ENCODE measurements at places on chromosomes 7 and 10. TPM values are rescaled to one million over a fixed set of nuclear protein-coding genes. Genes with fewer than 3 reads are reported as not detected.

DNA sequence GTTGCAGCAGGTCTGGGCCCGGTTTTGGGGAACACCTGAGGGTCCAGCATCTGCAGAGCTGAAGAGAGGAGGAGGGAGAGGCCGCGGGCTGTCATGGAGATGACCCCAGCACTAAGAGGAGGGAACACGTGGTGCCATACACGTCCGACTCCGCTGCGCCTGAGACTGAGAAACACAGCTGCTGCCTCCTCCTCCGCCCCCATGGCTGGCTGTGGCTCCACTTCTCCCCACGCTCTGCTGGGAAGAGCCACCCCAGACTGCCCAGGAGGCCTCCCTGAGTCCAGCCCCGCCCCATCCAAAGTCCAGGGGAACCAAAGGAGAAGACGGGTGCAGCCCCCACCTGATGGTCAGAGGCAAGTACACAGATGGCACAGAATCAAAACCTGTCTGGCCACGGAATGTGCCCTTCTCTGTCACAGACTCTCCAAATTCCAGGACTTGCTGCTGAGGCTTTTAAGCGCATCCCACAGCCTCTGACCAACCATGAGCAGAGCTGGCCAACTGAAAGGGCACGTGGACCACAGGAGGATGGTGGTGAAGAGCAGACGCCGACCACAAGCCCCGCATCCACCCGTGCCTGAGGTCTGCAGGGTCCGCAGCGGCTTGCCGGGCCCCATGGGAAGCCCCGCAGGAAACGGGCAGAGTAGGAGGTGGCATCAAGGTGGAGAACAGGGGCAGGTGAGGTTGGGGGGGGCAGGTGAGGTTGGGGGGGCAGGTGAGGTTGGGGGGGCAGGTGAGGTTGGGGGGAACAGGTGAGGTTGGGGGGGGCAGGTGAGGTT lies 24.0 kb downstream of the STK32C start:
- H3K27me3 ChIP-seq, result no peaks in the 10 kb centered on the region
- H3K36me3 ChIP-seq, result no peaks in the 10 kb centered on the region
- H3K4me3 ChIP-seq, result no peak overlapping the region
- no peaks in the 10 kb centered on the region for H3K4me1 ChIP-seq
- no peak for DNase-seq

Gene SPAG6
- total RNA-seq, result 1.2 TPM

DNA sequence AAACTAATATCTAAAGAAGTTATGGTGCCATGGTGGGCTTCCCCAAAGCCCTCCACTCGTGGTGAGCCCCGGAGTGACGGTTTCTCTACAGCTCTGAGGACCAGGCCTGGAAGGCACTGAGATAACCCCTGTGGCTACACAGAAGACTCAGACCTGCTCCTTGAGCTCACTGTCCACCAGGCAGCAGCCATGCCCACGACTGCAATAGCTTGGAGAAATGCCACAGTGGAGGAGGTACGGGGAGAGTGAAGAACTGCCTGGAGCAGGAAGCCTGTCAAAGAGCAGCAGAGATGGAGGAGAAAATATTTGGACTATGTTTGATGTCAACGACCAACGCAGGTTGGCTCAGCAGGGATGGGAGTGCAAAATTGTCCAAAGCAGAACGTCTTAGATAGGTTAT lies 300.1 kb upstream of the NPSR1 start:
- no peaks in the 10 kb centered on the region for H3K27me3 ChIP-seq
- peaks cover 4% of the 10 kb centered on the region for H3K4me1 ChIP-seq
- DNase-seq, result no peak

Gene PDK4
- total RNA-seq, result 0.42 TPM

Gene DKK1
- 28.9 TPM for total RNA-seq

GRCh38 chr7:131800531-131800930 lies 244.1 kb upstream of the PODXL start:
- no peak for DNase-seq
- no peak overlapping the region for H3K27ac ChIP-seq
- peaks cover 30% of the 10 kb centered on the region for H3K4me1 ChIP-seq

DNA sequence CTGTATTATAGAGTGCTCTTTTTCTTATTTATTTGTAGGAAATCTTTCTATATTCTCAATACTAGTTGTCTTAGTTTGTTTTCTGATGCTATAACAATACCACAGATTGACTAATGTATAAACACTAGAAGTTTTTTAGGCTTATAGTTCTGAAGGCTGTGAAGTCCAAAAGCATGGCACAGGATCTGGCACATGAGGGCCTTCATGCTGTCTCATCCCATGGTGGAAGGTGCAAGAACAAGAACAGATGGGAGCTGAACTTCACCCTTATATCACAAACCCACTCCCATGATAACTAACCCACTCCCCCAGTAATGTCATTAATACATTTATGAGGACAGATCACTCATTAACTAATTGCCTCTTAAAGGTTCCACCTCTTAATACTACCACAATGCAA lies 109.7 kb downstream of the AVL9 start:
- H3K4me1 ChIP-seq, result no peaks in the 10 kb centered on the region
- no peaks in the 10 kb centered on the region for H3K27me3 ChIP-seq
- H3K36me3 ChIP-seq, result no peaks in the 10 kb centered on the region

All from endodermal cell (in vitro differentiated cells).